Brain pericyte (primary cell): ENCODE measurements at places on chromosomes 5 and 9.

DNA sequence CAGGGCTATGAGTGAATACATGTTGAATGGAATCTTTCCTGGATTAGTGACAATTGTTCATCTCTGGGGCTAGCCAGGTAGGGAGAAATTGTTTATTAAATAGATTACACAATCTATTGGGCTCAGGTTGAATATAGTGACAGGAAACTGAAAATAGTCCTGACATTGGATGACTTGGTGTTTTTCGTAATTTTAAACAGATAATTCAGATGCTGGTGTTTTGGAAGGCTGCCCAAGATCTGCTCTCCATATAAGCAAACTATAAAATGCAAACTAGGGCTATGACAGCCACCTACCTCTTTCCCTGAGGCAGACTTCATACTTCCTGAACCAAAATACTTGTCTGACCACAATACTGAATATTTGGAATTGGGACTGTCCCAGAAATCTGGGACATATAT, 99.1 kb downstream of the ENC1 start:
- DNase-seq: no peak

DNA sequence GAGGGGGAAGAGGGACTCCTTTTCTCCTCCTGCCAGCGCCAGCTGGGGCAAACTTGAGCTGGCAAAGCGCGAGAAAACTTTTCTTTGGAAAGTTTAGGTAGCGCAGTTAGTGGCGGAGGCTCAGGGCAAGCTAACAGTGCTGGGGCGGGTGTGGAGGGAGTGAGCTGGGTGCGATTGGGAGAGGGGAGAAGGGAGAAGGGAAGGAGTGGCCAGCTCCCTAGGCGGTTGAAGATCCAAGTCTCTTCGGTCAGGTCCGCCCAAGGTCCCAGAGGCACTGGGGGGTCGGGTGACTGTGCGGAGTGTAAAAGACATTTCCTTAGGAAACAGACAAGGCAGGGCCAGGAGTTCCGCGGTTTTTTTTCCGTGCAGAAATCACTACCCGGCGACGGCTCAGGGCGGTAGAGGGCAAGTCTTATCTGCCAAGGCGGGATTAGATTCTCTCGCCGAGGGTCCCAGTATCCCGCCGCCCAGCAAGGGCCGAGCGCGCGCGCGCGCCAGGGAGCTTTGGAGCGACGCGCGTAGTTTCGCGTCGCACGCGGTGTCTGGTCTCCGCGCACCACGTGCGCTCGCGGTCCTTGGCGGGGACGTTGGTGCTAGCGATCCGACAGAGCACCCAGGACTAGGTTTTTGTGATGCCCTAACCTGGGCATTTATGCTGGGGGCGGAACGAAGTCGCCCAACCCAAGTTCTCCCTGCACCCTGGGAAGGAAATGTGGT, 33.6 kb upstream of the NFIB start:
- no peak for DNase-seq

DNA sequence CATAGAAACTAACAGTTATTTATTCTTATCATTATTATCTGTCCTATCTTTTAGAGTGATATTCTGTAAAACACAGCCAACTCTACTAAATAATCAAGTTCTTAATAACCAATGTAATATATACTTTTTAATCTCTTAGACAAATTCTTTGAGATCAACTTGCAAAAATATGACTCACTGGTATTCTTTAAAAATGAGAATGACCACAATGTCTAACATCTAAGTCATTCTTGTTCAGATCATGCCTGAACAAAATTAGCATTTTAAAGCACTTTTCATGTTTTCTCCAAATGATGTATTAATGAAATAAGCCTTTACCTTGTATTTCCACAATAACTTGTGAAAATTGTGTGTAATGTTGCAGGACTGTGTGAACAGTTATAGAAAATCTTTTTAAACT, 356.9 kb upstream of the RGMB start:
- DNase-seq: no peak

GRCh38 chr5:65423623-65424022, 58.1 kb downstream of the ADAMTS6 start:
- DNase-seq: no peak

DNA sequence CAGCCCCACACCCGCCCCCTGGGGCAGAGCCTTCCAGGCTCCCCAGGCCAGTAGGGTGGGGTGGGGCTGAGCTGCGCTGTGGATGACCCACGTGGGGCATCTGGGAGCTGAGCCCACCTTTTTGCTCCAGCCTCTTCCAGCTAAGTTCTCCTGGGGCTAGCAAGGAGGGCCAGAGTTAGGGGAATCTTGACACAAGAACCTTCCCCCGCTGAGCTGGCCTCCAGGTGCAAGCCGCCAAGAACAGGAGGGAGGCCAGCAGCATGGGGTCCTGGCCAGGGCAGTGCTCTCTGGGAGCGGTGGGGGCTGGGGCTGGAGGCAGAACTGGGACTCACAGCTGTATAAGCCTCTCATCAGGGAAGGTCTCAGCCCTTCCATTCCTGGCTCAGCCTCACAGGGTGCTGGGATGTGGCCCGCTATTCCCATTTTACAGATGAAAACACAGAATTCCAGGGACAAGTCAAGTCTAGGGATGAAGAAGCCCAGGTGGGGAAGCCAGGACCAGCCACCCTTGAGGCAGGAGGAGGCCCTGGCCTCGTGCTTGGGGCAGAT, 21.5 kb downstream of the SARDH start:
- peak; percentile 40 for DNase-seq

- no peak for DNase-seq
These were observed 286.4 kb upstream of the ISL1 start for GRCh38 chr5:51096859-51097258.

DNA sequence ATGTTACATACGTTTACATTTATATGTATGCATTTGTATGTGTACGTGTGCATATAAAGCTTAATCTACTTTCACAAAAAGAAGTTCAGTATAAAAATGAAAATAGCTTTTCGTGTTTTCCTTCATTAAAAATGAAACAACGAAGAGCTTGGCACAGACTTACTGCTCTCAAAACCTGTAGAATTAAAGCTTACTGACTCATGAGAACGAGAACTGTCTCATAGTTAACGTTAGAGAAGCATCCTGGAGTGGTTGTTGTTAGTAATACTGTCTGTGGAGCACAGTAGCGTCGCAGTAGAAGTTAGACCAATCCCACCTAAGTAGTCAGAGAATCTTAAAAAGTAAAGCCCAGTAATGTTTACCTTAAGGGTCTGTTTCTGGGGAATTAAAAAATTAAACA, 1.3 kb downstream of the MAT2B start:
- no peak for DNase-seq

DNA sequence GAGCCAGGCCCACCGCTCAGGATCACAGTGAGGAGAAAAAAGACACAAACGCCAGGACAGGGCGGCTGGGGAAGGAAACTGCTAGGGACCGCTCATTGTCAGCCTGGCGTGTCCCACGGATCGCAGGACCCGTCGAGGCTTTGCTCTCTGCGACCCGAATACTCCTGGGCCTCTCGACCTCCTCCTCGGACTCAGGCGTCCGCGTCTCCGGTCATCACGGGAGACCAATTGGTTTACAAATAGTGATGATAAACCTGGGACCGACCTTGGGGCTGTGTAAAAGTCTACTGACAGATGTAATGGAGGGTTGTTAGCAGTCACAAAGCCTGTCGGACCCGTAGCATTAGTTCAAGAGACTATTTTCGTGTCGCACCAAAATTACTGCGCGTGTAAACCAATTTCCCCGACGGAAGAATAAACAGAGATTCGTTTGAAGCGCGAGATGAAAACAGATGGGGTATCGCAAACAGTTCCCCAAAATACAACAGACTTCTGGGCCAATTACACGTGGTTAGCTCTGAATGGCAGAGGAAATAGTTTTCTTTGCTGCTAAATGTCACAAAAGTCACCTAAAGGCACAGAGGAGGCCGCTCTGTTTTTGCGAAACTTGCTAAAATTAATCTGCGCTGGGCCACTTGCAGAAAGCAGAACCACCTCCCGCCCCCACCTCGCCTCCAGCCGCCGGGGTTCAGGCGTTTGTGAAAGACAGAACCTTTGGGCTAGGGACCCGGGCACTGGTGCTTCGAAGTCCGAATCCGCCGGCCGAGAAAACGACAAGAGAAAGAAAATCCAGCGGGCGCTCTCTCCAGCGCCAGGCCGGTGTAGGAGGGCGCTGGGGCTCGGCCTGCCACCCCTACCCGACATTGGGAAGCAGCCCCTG, 67.6 kb downstream of the FOXD1 start:
- DNase-seq: no peak

DNA sequence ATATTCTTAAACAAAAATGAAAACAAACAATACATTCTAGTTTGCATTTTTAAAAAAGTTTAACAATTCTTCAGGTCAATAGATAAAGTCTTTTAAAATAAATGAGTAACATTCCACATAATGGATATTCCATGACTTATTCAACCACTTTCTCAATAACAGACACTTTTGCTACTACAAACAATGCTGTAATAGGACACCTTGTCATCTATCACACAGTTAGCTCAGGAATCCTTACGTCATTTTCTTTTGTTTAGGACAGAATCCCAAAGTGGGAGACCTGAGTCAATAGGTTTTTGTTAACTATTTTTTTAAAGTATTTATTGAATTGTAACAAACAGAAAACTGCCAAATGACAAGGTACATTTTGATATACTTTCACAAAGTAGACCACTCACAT, 72.5 kb downstream of the CEP120 start:
- DNase-seq: no peak

DNA sequence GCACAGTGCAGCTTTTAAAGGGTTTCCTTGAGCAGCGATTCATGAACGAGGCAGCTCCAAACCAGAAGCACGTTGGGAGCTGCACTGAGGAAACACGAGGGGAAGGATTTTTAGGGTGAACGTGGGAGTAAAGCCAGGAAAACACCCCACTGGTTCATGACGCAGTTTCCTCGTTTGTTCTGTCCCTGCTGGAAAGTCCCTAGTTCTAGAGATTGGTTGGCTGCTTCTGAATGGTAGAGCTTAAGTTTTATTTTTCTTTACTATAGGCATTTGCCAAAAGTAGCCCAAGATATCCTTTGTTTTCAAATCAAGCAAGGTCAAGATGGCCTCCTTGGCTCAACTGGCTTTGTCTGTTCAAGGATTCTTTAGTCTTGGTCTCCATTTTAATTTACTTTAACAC, 116.5 kb upstream of the CACNA1B start:
- DNase-seq: no peak

DNA sequence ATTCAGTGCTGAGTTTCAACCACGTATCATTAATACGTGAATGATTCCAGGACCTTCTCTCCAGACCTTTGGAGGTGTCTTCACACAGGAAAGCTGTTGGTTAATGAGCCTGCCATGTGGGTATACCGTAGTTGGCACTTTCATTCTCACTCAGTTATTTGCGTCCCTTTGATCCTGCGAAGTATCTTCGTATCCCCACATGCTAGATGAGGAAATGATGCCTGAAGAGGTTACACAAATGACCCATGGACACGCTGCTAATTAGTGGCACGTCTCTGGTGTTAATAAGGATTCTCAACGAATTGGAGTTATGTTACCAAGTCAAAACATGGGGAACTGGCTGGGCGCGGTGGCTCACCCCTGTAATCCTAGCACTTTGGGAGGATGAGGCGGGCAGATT, 65.7 kb upstream of the GNE start:
- DNase-seq: no peak

- DNase-seq: no peak
These were observed 236.8 kb upstream of the POU5F2 start for GRCh38 chr5:93978222-93978621.

DNA sequence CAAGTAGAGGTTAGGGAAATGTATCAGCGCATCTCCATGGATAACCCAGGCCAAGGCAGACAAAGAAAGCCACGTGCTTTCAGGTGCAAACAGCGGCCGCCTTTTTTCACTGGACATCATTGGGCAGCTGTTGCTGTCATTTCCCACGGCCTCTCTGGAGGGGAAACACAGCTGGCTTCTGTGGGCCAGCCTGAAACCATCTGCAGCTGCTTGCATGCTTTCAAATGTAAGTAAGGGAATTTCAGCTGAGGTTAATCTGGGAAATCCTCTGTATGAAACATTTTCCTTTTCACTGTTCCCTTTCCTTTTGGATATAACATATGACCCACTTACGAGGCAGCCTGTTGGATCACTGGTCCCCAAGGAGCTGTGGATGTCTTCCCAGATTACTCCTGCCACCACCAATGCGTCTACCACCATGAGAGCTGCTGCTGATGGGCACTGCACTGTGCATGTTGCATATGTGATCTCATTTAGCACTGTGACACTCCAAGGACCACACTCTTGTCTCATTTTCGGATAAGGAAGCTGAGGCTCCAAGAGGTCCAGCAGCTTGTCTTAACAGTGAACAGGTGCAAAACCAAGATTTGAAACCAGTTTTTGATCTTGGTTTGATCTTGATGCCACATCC, 106.3 kb downstream of the C9orf152 start:
- DNase-seq: no peak

- no peak for DNase-seq
These were observed 11.6 kb upstream of the PRR16 start for GRCh38 chr5:120452471-120452870.

GRCh38 chr5:133457439-133458355, 154.6 kb downstream of the FSTL4 start:
- DNase-seq: no peak

DNA sequence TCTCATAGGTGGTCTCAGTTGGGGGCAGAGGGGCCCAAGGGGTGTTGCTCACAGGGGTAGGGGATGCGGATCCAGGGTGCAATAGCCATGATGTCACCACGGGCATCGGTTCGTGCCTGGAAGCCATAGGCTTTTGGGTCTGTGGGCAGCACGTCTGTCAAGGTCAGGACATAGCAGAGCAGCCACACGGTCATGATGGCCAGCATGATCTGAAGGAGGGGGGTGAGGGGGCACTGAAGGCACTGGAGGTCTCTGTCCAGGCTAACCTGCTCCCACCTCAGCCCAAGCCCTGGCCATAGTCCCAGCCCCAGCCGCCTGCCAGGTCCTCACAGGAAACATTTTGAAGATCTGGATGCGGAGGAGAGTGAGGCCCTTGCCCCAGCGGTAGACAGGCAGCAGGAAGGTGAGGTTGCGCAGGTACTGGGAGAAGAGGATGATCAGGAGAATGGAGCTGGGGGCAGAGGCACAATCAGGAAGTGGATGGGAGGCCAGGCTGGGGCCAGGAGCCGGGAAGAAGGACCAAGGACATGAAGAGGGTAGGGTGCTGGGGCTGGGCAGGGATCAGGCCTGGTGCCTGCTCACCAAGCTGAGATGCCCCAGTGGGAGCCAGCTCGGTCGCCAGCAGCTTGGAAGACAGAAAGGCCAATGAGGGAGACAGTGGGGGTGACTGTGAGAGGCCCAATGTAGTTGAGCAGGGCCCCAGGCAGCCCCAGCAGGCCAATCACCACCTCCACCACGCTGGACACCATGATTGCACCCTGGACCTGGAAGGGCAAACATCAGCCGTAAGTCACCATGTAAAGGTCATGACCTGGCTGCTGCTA, 3.3 kb downstream of the SLC23A1 start:
- DNase-seq: no peak

- DNase-seq: no peak
These were observed 138.1 kb upstream of the GRAMD2B start for GRCh38 chr5:126284977-126285696.

DNA sequence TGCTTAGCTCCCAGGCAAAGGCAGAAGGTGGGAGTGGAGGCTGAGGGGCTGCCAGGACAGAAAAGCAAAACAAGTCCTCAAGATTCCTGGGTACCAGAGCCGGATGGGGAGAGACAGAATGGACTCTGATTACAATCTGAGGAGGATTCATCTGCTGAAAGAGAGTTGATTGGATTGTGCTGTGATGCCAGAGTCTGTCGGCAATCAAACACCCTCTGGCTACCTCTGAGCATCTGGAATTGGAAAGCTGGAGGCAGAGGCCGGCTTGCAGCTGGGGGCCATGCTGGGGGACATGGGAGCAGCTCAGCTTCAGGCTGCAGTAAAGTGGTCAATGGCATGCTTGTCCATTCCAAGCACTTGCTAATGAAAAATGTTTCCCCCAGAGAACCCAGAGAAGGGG, 59.3 kb downstream of the ASTN2 start:
- no peak for DNase-seq
